ENCODE measurements at places on chromosomes 13 and 19.
A peak's percentile ranks its signal among the peaks of the same experiment; 100 is the strongest.

GRCh38 chr13:27455331-27455855 lies 5.0 kb upstream of the MTIF3 start:
- no peak for DNase-seq

DNA sequence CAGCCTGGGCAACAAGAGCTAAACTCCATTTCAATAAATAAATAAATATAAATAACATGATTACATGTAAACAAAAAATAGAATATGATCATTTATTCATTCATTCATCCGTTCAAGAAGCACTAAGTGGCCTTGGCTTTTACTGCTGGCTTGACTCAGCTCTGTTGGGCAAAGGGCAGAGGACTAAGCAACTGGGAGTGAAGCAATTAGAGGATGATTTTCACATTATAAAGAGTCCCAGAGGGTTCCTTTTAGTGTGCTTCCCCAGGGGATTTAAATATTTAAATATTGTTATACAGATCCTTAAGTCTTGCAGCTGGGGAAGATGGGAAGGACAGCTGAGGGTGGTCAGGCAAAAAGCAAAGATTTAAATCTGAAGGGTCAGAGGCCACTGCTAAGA lies 34.9 kb upstream of the FLT1 start:
- DNase-seq = no peak

DNA sequence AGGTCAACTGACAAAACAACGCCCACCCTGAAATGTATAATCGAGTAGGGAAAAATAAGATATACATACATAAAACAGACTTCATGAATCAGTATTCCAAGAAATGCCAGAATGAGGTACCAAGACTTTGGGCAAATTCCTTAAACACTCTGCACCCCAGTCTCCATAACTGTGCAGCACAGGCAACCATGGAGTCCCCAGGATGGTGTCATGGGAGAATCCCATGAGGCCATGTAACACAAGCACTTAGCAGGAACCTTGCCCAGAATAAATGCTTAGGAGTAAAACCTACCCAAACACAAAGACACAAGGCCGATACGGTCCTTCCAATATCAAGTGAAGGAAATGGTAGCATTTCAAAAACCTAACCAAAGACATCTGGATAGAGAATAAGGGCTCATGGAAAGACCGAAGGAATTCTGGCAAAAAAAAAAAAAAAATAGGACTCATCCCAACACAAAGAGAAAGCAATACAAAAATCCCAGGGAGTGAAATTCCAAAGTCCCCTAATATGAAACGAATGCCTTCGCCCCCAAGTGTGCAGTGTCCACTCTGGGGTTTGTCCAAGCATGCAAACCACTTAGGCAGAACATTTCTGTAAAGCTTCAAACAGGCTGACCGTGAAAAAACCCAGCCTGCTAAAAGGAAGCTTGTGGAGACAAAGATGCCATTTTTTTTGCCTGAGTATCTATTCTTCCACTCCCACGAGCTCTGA lies 11.1 kb downstream of the ZC3H4 start:
- DNase-seq = peak; percentile 60

GRCh38 chr13:49210669-49211068 lies 9.5 kb upstream of the MLNR start:
- DNase-seq = no peak

- peak; percentile 84 for DNase-seq
Observed at GRCh38 chr13:98033277-98034247, 80.1 kb downstream of the IPO5 start.

GRCh38 chr13:112457485-112457884 lies 81.3 kb downstream of the SPACA7 start:
- no peak for DNase-seq

GRCh38 chr13:28631801-28632200 lies 27.1 kb upstream of the POMP start:
- no peak for DNase-seq

- no peak for DNase-seq
Observed at GRCh38 chr13:106033659-106034058, 501.8 kb downstream of the EFNB2 start.

GRCh38 chr19:38557205-38557799 lies 60.5 kb downstream of the MAP4K1 start:
- DNase-seq = no peak

DNA sequence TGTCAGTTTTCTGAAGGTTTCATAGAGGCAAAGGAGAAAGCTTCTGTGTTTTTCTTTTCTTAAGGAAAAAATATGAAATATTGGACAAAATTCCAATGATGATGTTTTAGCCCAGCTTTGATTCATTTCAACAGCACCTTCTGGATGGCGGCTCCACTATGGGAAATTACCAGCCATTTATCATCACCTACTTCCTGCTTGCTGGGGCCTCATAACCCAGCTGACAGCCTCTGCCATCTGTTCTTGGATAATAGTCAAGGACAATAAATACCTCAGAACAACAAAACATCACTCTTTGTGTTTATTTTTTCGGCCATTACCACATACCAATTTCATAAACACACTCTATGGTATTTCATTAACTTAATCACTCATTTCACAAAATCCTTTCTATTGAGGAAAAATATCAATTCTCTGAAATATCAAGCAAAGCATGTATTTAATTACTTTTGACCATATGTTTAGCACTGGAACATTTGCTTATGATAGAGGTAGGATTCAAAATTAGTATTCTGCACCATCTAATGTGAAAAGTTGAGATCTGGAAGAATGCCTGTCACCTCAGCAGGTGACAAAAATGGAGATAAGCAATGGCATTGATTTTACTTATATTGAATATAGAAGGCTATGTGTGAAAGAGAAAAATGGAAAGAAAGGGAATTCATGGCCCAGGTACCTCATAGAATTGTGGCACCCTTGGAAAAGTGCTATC lies 629.7 kb downstream of the LIG4 start:
- DNase-seq = no peak

DNA sequence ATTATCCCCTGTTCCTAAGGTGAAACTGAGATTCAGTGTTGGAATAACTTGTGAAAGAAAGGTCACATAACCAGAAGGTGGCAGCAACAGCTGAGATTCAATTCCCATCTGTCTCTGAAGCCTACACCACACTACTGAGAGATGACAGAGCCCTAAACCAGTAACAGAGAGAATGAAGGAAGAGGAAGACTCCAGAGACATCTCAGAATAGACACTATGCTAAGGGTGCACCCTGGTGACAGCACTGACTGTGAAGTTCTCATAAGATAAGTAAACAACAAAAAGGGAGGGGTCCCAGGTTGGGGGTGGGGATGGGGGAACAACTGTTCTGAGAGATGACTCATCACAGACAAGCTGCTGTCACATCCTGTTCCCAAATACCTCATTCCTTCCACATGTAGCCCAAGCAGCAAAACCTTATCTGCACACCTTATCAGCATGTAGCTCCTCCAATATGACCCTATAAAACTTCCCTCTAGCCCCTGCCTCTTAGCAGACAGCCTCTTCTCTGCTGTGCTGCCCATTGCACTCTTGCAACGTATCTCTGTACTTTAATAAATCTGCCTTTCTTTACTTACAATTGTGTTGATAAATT lies 46.5 kb downstream of the UTP14C start:
- peak; percentile 8 for DNase-seq
